ENCODE measurements at places on chromosomes 5 and 9. TPM values are rescaled to one million over a fixed set of nuclear protein-coding genes. Genes with fewer than 3 reads are reported as not detected.
A peak's percentile ranks its signal among the peaks of the same experiment; 100 is the strongest.

Gene PLPPR1
- total RNA-seq: not detected

Gene IL33
- 49.7 TPM for total RNA-seq

DNA sequence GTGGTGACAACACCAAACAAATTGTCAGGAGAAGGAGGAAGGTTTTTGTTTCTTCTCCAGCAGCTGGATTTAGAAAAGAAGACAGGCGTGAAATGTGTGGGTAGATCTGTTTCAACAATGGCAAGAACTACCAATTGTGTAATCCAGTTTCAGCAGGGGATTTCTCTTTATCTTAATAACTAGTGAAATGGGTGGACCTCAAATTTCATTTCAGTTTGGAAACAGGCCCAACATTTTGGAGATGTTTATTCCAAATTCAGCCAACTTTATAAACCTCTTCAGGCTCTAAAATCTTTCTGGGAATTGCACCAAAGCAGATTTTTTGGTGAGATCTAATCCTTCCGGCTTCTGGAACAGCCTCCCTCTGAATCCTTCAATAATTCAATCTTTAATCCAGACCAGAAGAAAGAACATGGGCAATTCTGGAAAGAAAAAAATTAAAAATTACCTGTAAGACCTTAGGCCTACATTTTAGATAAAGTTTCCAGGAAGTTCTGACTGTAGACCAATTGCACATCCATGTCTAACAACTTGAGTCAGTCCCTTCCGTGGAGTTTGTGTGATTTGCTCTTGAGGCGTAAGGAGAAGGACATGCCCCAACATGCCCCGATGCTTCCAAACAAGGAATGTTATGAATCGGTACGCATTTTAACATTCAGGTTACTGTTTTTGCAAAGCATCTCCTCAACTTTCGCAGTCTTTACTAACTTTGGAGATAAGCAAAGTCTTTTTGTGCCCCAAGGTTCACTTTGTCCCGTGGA, 423.6 kb downstream of the IRX1 start:
- no peak for DNase-seq

DNA sequence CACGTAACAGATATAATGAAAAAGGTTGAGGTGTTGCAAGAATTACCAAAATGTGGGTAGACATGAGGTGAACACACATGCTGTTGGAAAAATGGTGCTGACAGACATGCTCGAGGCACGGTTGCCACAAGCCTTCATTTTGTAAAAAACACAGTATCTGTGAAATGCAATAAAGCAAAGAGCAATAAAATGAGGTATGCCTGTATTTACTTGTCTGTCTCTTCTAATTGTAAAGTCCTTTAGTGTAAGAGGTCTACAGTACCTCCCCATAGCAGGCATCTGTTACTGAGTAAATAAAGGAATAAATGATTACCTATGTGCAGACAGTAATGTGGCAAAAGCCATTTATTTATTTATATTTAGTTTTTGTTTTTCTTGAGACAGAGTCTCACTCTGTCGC, 3.0 kb upstream of the CAST start:
- no peak for DNase-seq

Gene CTXN3
- not detected for total RNA-seq

Gene ADAMTSL1
- total RNA-seq: 11.5 TPM

GRCh38 chr9:117363006-117363405, 51.9 kb downstream of the ASTN2 start:
- no peak for DNase-seq

Gene IL13
- total RNA-seq: not detected

DNA sequence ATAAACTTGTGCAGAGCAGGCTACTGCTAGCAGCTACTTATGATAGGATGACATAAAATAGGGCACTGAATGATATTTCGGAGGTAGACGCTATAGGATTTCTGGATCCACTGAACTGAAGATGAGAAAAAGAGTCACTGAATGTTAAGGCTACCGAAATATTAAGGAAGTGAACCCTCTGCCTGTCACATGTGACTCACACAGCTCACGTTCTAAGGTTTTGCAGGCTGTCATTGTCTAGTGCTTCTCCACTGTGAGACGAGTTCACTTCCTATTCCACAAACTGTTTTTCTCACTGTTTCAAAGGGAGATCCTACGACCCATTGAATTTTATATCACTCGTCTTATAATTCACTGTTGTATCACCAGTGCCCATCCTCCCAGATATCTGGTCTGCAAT, 100.8 kb downstream of the CTNND2 start:
- no peak for DNase-seq

DNA sequence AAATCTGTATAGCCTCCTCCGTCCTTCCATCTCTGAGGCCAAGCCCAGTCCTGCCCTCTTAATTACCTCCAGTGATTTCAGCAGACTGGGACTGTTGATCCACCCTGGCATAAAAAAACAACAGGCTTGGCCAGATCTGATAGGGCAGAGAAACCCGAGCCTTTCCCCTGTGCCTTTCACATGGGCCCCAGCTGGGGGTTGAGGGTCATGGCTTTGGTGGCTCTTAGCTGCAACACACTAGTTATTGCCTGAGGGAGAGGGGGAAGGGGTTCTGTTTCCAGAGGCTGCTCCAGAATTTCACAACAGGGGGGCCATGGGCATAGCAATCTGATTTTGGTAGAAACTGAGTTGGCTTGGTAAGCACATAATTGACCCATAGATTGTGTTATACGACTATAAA, 21.2 kb upstream of the PANK3 start:
- DNase-seq: no peak

DNA sequence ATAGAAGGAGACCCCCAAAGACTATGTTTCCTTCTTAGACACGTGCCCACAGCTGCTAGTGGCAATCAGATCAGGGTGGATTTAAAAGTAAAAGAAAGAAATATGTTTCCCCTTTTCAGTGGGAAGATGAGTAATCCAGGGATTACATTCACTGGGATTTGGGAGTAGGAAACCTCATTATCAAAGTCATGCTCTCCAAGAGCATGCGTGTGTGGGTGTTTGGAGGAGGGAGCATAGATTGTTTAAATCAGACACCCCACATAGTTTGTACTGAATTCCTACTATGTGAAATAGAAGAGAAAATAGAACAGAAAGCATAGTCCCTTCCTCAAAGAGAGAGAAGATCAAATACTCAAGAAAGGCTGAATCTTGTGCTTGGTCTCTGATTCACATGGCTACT, 65.5 kb upstream of the TBCA start:
- DNase-seq: no peak

- DNase-seq: no peak
These were observed 3.3 kb upstream of the DMRT2 start for GRCh38 chr9:1046639-1047572.

- no peak for DNase-seq
These were observed 145.4 kb downstream of the ENTREP1 start for GRCh38 chr9:69470186-69470977.

Gene PNPLA7
- total RNA-seq: 9.7 TPM

DNA sequence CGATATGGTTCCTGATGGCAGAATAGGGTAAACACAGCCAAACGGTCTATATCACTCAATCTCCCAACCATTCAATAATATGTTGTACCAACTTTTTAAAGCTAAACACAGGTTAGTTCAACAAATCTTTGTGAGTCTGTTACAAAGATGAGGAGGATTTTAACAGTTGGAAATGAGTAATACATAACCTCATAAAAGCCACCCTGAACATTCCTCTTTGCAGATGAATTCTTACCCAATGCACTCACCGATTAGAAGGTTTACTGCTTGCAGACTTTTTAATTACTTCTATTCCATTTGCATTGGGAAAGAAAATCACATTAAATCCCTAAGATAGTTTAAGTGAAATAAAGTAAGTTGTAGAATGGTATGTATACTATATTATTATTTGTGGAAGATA, 23.3 kb upstream of the TRMT10B start:
- no peak for DNase-seq

- no peak for DNase-seq
These were observed 10.0 kb upstream of the DDX41 start for GRCh38 chr5:177526791-177527190.

Gene NSG2
- not detected for total RNA-seq

Gene CERT1
- total RNA-seq: 51.7 TPM

DNA sequence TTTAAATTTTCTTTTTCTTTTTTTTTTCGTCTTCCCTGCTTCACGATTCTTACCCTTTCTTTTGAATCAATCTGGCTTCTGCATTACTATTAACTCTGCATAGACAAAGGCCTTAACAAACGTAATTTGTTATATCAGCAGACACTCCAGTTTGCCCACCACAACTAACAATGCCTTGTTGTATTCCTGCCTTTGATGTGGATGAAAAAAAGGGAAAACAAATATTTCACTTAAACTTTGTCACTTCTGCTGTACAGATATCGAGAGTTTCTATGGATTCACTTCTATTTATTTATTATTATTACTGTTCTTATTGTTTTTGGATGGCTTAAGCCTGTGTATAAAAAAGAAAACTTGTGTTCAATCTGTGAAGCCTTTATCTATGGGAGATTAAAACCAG, 352.2 kb downstream of the NTRK2 start:
- no peak for DNase-seq

DNA sequence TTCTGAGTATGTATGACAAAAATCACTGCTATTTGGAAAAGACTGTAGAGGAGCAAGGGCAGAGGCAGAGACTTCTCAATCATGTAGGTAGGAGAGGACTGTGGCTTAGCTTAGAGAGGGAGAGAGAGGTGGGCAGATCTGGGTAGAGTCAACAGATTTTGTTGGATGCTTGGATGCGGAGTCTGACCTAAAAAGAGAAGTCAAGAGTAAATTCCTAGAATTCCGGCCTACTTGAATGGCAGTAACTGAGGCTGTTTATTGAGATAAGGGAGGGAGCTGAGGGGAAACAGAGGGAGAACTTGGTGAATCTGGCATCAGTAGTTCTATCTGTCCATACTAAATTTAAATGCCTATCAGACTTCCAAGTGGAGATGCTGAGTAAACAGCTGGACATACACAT, 2.4 kb downstream of the TICAM2 start:
- DNase-seq: no peak

GRCh38 chr5:96730586-96730985, 68.4 kb downstream of the CAST start:
- DNase-seq: no peak

Gene AFF4
- total RNA-seq: 107 TPM

DNA sequence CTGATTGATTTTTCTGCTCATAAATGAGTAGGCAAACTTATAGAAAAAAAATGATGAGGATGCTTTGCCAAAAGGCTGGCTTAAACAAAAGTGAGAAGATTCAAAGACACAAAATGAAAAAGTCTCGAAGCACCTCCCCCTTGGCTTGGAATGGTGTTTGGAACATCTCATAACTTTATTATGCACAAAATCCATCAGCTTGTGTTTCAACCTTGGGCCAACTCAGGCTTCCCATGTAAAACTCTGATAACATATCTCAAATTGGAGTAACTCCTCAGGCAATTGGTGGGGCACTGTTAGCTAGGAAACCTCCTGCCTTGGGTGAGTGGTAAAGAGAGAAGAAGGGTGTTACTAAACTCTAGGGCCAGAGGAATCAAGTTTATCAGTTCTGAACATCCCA, 176.3 kb downstream of the KIAA0825 start:
- no peak for DNase-seq

Gene MRPS2
- total RNA-seq: 34.5 TPM

DNA sequence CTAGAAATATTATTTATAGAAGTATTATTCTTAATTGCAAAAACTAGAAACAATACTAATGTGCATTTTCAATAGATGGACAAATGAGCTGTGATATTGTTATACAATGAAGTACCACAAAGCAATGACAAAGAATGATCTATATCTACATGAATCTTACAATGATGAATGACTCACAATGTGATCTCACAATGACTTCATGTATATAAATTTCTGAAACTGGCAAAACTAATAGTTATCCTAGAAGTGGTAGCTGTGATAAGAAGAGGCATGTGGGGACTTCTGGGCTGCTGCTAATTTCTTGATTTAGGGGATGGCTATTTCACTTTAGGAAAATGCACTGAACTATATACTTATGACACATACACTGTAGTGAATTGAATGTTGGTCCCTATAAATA, 396.0 kb upstream of the ZNF608 start:
- DNase-seq: no peak

GRCh38 chr5:22238047-22238446, 615.1 kb downstream of the CDH12 start:
- DNase-seq: no peak

Gene SPINK7
- total RNA-seq: not detected

- no peak for DNase-seq
These were observed 1028.3 kb upstream of the WWC1 start for GRCh38 chr5:167263185-167263584.

- DNase-seq: no peak
These were observed 507.0 kb downstream of the MAT2B start for GRCh38 chr5:164012371-164012770.

- no peak for DNase-seq
These were observed 43.6 kb upstream of the PTGS1 start for GRCh38 chr9:122327175-122327574.

DNA sequence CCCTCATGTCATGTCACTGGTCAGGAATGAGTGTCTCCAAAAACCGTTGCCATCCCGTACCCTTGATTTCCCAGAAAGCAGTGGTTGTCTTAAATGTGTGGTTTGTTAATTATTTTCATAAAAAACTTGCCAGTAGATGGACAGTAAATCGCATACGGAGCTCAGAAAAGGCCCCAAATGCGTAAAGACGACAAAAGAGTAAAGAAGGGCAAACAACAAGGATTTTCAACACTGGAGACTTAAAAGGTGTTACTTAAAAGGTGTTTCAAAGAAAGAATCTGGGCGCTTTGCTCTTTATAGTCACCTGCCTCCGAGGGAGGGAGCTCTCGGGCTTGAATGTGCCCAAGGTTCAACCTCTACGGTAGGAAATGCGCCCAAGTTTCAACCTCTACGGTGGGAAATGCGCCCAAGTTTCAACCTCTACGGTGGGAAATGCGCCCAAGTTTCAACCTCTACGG, 734 bp downstream of the KIF27 start:
- peak; percentile 60 for DNase-seq

DNA sequence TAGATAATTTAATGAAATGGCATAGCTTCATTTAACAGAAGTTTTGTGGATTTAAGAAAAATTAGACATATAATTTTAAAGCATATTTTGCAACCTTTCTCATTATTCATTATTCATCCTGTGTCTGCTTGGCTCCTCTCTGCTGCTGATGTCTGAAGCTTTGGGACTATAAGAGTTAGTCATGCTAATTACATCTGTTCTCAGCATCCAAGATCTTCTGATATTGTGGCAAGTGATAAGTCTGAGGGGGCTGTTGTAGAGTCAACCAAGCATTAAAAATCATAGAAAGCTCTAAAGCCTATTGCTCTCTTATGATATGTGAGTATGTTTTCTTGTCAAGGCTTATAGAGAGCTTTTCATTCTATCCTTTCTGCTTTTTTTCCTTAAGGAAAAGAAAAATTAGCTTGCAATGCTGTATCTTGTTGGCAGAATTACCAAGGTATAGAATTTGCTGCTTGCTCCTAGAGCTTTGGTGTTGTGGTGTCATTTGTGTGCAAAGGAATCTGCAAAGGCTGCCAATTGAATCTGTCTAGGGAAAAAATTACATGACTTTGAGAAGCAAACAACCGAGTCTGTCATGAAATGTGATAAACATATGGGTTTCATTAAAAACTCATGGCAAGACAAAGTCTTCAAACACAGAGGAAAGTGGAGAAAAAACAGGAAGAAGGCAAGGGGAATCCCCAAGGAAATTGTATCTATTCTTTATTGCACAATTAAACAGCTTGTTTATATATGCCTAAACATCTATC, 156.1 kb upstream of the DAB2 start:
- DNase-seq: no peak

Gene GLDC
- 117 TPM for total RNA-seq

Data from ureter (tissue), 1 donor.